ENCODE measurements at places on chromosomes 1 and 21.

DNA sequence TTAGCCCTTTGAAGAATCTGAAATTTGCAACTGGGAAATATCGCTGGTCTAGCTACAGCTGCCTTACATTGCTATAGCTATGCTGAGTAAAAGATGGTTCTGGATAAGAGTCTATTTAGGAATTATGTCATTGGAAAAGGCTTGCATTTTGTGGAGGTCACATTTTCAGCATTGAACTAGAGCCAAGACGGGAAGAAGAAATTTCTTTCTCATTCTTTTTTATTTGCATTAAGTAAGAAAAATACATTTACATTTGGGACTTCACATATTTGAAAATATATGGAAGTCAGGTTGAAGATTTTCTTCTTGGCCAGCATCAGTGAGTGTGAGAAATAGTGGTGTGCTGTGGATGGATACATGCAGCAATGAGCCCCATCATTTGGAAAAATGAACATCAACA is 291.6 kb downstream of the PTBP2 start:
- DNase-seq: no peak

- no peak for DNase-seq
These were observed 673 bp upstream of the DHCR24 start for GRCh38 chr1:54887665-54888071.

GRCh38 chr1:211939876-211940468 is 95.4 kb downstream of the INTS7 start:
- no peak for DNase-seq

- no peak for DNase-seq
These were observed 204.7 kb downstream of the MATN1 start for GRCh38 chr1:30518696-30519095.

DNA sequence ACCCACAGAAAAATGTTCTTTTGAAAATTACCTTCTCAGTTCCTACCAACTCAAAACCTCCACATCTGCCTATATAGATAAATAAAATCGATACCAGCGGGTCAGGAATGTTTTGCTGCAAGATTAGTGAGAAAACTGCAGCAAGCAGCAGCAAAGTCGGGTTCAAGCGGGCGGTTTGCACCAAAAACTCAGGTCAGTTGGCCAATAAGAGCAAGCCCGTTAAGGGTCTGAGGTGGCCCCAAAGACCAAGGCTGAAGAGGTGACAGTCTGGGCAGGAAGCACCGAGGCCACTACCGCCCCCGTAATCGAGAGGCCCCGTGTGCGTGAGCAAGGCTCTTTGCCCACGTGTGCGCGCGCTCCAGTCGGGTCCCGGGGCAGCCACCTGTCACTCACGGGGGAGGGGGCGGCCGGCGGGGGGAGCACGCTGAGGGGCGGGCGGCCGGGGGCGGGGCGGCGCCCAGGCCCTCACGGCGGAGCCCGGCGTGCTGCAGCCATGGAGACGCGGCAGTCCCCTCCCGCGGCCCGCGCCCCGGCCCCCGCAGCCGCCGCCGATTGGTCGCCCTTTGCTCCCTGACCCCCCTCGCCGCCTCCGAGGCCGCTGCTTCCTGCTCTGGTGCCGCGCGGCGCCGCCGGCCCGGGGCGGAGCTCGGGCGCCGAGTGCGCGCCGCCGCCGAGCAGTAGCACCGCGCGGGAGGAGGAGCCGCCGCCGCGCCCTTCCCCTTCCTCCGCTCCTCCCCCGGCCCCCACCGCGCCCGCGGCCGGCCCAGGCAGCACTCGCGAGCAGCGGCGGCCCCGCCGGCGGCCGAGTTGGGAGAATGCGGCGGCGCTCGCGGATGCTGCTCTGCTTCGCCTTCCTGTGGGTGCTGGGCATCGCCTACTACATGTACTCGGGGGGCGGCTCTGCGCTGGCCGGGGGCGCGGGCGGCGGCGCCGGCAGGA is at the start of gene GALNT2:
TSS of gene GALNT2 (plus strand) at position 773 of the 939 bp plus-strand sequence. CDS start at position 816, 43 bp downstream.
- DNase-seq: peak; percentile 77

DNA sequence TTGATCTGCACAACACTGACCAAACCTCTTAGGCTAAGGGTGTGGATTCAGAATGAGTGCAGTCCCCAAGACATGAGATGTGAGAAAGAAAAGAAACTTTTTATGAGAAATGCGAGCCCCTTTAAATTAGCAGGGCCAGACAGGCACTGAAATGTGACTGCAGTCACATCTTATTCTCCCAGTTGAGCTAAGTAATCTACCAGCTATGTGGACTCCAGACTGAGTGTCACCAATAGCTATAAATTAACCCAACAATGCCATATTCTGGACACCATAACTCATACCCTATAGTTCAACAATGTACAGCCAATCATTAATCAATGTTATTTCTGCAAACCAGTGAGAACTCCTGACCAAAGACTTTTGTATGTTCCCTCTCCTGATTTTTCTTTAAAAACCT is 153.2 kb downstream of the COQ8A start:
- DNase-seq: no peak

DNA sequence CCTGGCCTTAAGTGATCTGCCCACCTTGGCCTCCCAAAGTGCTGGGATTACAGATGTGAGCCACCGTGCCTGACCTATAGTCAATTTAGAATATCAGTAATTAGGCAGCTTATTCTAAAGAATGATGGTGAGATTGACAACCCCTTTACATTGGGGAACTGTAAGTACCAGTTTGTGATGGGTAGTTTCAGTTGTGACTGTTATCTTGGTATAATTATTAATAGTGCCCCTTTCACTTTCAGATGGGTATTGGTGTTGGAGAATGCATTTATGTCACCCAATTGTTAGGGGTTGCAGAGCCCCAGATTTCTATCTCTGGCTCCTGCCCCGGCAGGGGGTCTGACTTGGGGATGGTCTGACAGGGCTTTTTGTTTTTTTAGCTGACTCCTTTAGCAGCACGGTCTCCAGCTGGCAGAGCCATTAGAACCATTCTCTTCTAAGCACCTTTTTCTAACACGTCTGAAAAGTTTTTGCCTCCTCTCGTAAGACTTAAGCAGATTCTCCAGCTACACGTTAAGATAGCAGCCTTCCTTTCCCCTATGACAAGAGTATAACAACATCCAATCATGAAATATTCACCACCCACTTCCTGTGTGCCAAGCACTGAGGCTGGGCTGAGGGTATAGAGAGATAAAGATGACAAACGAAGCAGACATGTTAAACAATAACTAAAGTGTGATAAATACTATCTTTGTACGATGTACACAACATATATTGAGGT is 157.8 kb downstream of the SDCCAG8 start:
- no peak for DNase-seq

DNA sequence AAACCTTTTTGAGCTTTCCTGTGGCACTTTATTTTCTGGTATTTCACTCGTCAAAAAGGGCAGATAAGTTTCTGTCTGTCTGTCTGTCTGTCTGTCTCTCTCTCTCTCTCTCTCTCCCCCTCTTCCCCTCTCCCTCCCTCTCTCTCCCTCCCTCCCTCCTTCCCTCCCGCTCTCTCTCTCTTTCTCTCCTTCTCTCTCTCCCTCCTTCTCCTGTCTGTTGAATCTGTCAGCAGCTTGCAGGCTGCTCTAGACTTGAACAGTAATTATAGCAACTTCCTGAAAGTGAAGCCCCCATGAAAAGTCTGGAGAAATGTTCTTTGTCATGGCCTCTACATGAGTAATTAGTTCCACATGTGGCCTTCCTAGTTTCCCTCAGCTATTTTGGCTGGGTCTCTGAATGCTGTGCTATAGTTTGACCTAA is 275.2 kb upstream of the C1orf105 start:
- peak; percentile 27 for DNase-seq

GRCh38 chr1:214634267-214634666 is 31.3 kb downstream of the CENPF start:
- no peak for DNase-seq

GRCh38 chr1:84122780-84123382 is 21.2 kb upstream of the PRKACB start:
- DNase-seq: peak; percentile 12

DNA sequence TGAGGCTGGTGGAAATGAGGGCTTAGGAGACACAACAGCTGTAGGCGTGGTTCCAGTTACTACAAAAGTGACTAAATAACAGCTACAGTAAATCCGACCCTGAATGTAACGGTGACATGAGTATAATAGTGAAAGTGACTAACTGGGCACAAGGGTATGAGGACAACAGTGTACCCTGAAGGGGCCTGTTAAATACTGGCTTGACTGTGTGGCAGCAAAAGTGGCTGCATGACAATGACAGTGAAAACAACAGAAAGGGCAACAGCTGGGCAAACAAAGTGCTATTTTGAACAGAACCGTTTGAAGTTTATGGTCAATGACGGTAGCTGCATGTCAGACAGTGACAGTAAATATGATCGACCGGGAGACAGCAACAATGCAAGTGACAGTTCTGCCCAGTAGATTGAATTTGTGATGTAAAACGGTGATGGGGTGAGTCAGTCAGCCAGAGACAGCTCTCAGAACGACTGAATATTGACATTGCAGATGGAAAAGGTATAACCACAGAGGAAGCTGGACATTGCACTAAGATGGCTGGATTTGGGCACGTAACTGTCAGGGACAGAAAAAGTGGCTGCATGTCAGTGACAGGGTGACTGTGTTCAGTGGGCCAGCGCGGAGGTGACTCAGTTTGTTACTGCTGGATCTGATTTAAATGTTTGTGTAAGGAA is 1.2 kb upstream of the ZBTB40 start:
- DNase-seq: no peak

- no peak for DNase-seq
These were observed 14.6 kb upstream of the TMEM61 start for GRCh38 chr1:54965624-54966340.

- no peak for DNase-seq
These were observed 18.1 kb downstream of the KIAA0040 start for GRCh38 chr1:175174309-175175102.

GRCh38 chr1:236144033-236144432 is 1.7 kb downstream of the GPR137B start:
- DNase-seq: no peak
